ENCODE measurements at places on chromosomes 5 and 9.

GRCh38 chr9:76603448-76603895, 144.5 kb downstream of the GCNT1 start:
- no peak for DNase-seq

- no peak for DNase-seq
These were observed 23.4 kb downstream of the MEGF10 start for GRCh38 chr5:127313847-127314473.

GRCh38 chr9:120186276-120186675, 393.7 kb downstream of the CDK5RAP2 start:
- DNase-seq: no peak

- DNase-seq: no peak
These were observed 22.0 kb downstream of the NUP188 start for GRCh38 chr9:128969491-128969890.

DNA sequence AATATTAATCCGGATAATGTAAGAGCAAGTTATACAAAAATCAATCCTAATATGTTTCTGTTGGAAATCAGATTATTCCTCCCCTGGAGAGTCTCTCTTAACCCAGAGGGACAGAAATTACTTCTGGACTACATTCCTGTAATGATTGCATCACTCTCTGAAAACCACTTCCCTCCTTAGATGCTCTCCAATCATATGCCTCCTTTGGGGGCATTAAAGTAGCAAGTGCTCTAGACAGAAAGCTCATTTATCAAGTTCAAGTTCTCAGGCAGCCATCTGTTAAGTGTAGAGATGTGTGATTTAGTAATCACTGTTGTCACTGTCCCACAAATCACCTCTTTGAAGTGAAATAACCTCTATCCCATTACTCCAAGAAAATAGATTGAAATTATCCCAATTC, 247.1 kb downstream of the SLCO4C1 start:
- peak; percentile 13 for DNase-seq

- no peak for DNase-seq
These were observed 17.8 kb upstream of the TRAF1 start for GRCh38 chr9:120944434-120944843.

- no peak for DNase-seq
These were observed 25.3 kb upstream of the APBA1 start for GRCh38 chr9:69697475-69697874.

DNA sequence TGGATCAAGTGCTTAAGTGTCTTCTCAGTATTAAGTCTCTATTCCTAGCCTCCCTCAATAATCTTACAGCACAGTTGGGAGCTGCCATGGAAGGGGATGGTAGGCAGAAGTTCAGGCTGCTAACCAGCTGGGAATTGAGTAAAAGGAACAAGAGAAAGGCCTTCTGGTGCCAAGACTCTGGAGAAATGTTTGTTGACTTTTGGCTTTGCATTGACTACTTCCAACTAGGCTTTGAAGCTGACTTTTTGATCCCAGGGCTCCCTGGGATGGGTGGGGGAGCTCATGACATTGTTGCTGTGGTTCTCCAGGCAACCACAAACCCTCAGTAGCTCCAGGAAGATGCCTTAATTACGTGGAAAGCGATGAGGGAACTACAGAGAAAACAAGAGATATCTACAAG, 85.2 kb upstream of the HTR4 start:
- DNase-seq: no peak

DNA sequence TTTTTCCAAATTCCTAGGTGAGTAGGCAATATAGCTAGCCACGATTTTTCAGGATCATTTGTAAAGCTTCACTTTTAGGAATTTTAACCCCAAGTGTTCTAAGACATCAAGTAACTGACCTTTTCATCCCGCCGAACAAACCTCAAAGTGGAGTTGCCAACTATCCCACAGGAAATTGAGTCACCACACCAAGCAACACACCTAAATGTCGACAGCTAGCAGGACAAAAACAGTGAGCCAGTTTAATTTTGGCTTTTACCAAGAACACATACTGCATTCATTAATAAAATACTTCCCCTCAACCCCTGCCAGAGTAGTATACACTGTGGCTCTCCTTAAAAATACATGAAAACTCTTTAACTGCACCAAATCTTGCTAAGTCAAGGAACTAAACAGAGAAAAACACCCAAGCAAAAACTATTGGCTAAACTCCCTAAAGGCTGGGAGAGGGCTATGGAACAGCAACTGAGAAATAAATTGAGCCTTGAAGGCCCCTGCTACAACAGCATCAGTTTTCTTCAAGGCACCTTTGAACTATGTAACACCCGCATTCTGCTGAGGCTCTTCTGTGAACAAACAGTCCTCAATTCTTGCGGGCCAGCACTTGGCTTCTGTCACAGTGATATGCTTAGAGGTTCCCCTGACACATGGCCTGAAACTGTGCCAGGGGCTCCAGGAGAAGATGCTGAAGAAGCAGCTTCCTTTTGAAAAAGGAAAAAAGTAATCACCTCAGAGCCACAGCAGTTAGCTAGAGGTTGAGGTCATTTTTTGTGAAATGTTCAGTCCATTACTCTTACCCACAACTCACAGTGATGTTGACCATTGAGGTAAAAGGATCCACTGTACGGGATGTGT, 459.6 kb downstream of the RAB3C start:
- DNase-seq: no peak

DNA sequence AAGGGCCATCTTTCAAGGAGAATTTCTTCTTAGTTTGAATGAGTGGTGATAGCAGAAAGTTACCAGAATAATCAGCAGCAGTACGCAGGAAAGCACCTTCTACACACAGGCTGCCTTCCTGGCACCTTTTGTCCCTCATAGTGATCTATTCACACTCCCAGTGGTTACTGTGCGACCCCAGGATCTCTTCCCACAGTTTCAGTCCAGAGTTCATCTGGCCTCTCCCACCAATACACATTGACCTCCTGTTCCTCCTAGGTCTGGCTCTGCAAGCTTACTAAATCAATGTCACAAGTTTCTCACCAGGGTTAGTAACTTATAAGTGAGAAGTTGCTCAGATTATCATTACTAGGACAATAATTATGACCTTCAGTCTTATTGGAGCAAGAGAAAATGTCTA, 99.1 kb upstream of the PIK3R1 start:
- no peak for DNase-seq

All from NCI-H1694 treated with DMSO at 0.1 percent for 48 hours (cell line).